Hippocampal formation (tissue), 2 donors: ENCODE measurements at places on chromosomes 12 and 14.

- no peak for DNase-seq
Observed at GRCh38 chr12:59675461-59675860, 79.6 kb downstream of the SLC16A7 start.

DNA sequence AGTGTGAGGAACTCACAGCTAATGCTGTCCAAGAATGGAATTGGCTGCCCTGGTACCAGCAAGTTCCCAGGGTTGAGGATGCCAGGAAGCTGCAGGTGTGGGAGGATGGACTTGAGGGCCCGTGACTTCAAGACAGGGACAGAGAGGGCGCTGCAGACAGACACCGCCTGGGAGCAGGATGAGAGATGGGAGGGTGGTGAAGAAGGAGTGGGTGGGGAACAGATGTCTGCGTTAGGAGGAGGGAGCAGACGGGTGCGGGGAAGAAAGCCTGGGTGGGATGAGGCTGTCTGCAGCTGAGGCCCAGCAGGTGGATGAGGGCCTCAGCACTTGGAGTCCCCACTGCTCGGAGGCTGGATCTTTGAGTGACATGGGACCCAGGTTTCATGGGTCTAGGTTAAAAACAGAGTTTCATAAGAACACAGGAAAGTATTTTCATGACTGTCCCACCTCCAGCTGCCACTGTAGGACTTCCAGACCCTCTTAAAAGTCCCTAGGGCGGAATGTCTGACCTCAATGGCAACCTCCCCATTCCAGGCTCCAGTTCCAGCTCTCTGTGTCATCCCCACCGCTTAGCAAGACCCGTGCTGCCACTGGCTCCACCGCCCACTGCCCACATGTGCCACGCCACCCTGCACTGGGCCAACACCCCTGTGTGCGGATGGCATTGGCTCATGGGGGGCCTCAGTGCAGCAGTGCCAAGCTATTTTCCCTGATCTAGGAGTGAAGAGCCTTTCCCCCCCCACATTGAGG, 70.3 kb upstream of the SCN8A start:
- DNase-seq: no peak

GRCh38 chr14:23915559-23915958, 38.0 kb upstream of the DHRS4 start:
- DNase-seq: no peak

GRCh38 chr12:128789356-128789929, 34.3 kb downstream of the SLC15A4 start:
- DNase-seq: no peak

GRCh38 chr12:10501030-10501429, 4.7 kb upstream of the EIF2S3B start:
- no peak for DNase-seq

DNA sequence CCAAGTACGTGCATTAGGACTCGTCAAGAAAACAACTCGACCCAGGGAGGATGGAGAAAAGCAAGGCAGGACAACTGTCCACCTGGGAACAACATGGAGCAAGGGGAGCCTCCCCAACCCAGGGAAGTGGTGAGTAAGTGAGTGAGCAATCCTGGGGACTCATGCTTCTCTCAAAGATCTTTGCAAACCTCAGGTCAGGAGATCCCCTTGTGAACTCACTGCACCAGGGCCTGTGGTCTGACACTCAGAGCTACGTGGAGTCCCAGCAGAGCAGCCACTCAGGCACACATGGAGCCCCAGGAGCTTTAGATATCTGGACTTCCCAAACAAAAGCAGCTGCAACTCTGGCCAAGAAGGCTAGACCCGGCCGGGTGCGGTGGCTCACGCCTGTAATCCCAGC, 12.2 kb upstream of the OR5AU1 start:
- DNase-seq: no peak

- no peak for DNase-seq
Observed at GRCh38 chr12:99370421-99371138, 277.0 kb upstream of the GARIN6 start.

DNA sequence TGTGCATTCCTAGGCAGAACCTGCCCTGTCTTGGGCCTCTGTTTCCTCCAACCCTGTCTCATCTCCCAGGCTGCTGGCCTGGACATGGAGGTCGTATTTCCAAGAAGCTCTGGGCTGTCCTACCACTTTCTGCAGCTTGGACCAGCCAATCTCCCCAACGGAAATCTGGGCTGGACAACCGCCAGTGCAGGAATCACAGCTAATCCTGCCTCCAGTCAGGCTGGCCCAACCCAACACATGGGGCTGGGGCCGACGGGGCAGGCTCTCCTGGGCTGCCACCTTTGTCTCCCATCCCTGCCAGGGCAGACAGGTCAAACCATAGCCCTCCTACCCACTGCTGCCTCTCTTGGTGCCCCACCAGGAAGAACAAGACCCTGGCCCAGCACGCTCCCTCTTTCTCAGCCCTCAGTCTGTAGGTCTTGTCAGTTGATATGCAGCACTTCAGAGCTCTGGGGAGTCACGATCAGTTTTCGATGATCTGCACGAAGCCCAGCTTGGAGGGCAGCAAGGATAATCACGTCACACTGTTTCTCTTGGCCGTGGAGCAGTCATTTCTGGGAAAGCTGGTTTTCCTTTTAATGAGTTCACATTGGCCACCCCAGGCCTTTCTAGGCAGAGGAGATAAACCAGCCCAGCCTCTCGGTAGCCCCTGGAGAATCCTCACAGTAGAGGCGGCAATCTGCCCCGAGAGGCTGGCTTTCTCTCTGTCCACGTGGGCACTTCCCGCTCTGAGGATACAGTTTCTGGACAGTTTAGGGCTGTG, 195.2 kb upstream of the PRMT8 start:
- no peak for DNase-seq

GRCh38 chr14:42111355-42111754, 504.7 kb downstream of the LRFN5 start:
- no peak for DNase-seq

DNA sequence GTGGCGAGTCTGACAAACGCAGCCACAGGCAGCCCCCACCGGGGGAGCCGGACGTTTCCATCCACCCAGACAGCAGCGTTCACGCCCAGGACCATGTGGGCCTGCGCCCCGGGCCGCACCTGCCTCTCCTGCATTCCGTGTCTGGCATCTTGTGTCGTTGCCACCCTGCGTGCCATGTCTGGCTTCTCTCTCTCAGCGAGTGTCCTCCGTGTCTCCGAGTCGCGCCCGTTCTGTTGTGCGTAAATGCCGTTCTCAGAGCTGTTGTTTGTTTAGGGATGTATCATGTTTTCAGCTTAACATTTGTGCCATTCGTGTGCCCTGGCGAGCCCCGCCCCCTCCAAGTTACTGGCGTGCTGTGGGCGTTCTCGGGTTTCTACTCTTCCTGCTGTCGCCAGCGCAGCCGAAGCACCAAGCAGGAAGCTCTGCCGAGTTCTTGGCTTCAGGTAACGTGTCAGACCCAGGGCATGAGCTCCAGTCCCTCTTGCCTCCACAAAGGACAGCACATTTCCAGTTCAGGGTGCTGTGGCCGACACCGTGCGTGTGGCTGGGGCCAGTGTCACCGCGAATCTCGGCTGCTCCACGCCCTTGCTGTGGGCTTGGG, 34.6 kb downstream of the NOC4L start:
- DNase-seq: no peak

DNA sequence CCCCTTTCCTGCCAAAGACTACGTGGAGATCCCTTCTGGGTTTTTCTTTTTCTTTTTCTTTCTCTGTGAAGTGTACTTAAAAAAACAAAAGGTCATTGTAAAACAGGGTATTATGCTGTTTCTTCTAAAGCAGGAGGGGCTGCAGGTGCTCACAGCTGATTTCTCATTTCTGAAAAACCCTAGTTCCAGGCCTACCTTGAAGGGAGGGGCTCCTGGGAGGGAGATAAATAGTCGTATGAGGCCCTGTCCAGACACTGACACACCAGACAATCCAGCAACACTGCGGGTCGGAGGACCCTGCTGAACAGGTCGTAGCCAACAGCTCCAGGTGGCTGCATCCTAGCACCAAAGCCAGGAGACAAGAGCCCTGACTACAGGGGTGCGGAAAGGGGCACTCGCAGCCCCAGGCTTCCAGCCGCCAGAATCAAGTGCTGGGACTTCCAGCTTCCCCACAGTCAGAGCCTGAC, 41.1 kb downstream of the PSMA6 start:
- DNase-seq: no peak

DNA sequence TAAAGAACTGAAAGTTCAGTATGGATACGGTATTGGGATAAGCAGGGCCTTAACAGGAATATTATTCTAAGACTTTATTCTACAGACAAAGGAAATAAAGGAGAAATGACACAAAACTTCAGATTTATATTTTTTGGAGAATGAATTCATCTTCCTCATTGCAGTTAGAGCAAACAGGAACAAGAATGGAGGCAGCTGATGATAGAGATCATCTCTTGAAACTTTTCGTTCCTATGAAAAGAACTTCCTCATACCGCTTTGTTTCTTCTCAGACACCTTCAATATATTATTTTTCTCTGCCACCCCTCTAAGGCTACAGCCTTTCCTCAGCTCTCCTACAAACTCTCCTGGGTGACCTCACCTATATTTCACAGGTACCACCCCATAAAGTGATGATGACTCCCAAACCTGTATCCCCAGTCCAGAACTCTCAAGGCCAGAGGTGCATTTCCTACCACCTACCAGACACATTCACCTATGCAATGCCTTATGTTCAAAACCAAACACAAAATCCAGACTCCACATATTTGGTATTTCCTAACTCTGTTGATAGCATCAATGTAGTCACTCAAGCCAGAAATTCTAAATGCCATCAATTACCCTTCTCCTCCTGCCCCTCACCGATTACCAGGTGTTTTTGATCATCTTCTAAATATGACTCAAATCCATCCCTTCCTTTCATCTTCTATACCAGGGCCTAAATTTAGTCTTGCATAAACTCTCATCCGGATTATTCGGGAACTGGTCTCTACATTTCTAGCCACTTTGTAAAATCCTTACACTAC, 7.4 kb downstream of the MAP4K5 start:
- no peak for DNase-seq

DNA sequence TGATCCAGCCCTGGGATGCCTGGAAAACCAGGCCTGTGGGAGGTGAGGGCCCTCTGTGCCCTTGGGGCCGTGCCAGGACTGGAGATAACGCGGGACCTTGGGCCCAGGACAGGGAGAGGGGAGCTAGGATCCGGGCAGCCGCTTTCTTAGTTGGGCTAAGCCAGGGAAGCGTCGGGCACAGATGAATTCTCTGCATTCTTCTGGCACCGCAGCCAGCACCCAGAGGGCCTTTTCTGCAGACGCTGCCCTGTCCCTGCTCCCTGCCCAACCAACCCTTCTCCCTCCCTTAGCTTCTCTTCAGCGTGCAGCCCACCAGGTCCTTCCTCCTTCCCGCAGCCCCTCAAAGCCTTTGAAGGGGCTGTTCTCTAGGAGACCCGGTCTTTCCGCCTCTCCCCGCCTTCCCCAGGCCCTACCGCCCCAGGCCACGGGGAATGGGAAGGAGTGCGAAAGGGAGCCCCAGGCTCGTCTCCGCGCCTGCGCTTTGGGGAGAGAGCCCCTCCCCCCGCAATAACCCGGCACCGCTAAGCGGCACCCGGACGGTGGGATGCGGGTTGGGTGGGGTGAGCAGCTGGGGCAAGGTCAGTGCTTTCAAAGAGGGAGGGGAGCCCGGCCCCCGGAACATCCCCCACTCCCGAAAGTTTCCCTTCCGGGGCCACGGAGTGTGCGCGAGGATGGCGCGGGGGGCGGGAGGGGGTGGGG, 663 bp downstream of the NCKAP5L start:
- DNase-seq: peak; percentile 72

GRCh38 chr14:94953541-94954260, 183.8 kb upstream of the GSC start:
- no peak for DNase-seq

DNA sequence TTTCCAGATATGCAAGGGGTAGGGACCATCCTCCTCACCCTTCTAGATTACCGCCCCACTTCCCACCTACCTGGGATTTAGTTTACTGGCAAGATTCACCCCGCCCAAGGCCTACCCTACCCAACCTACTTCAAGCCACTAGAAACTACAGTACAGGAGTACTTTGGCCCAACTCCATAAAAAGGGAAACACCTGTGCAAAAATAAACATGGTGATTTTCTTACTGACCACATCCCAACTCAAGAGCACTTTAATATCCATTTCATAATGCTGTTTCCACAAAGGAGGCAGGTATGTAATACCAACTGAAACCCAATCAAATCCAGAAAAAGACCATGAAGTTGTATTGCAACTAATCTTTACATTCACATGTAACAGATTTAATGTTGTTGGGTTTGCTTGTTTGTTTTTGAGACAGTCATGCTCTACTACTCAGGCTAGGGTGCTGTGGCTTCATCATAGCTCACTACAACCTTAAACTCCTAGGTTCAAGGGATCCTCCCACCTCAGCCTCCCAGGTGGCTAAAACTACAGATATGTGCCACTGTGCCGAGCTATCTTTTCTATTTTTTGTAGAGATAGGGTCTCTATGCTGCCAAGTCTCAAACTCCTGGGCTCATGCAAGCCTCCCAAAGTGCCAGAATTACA, 41.7 kb upstream of the RAP1B start:
- DNase-seq: no peak

- DNase-seq: no peak
Observed at GRCh38 chr14:83614956-83615355, 1915.0 kb upstream of the FLRT2 start.

DNA sequence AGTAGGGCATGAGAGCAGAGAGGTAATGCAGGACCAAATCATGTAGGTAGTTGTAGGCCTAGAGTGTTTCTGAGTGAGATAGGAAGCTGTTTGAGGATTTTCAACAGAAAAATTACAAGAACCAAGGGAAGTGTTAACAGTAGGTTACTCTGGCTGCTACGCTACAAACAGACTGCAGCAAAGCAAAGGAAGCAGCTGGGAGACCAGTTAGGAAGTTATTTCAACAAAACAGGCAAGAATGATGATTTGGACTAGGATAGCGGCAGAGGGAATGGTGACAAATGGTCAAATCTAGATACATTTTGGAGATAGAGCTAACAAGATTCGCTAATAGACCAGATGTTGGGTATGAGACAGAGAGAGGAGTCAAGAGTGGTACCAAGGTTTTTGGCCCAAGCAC, 26.8 kb downstream of the MRPL42 start:
- no peak for DNase-seq

DNA sequence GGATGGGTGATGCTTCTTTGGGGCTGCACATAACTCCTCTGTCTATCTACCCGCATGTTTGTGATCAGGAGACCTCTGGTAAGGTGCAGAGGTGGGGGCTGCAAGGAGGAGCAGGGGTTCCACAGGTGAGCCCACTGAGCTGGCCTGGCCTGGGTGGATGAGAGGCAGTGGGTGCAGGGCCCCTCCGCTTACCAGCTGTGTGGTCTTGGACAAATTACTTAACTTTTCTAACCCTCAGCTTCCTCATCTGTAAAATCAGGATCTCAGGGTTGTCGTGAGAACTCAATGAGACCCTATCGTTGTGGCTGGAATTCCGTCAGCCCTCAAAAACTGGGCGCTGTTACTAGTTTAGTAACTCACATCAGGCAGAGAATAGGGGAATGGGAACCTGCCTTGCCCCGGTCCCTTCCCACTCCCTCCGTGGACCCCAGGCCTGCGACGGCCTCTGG, 7.5 kb downstream of the PTPN6 start:
- no peak for DNase-seq

DNA sequence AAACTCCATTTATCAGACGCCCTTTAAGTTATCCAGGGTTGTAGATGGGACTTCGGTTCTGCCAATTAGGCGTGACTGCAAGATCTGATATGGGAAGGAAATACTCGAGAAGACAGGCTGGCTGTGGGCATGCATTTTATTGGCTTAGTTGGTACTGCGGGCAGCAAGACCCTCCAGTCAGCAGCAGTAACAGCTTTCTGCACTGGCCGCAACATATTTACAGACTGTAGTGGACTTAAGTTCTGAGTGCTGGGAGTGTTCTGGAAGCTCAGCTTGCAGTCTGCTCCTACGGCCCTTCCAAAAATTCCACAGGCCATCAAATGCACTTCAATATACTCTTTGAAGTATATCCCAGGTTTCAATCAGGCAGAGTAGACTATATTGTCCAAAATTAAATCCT, 21.1 kb downstream of the KITLG start:
- no peak for DNase-seq

GRCh38 chr14:56198438-56198837, 80.2 kb downstream of the PELI2 start:
- DNase-seq: no peak
